ENCODE measurements at places on chromosomes 1 and 21. TPM values are rescaled to one million over a fixed set of nuclear protein-coding genes. Genes with fewer than 3 reads are reported as not detected.

TMEM240 gene
- 2.3 TPM for total RNA-seq

RHD gene
- not detected for total RNA-seq

CCDC30 gene
- total RNA-seq, result 13.5 TPM

ASCL5 gene
- not detected for total RNA-seq

OR2L5 gene
- total RNA-seq, result not detected

GPR89A gene
- total RNA-seq, result 16.7 TPM

TDRD5 gene
- 0.18 TPM for total RNA-seq

MLLT11 gene
- total RNA-seq, result 1.2 TPM

CCDC17 gene
- total RNA-seq, result 24.0 TPM

GORAB gene
- total RNA-seq, result 17.3 TPM

MACF1 gene
- total RNA-seq, result 357 TPM

DOP1B gene
- 14.4 TPM for total RNA-seq

KCNC4 gene
- total RNA-seq, result 9.2 TPM

TTC22 gene
- 6.6 TPM for total RNA-seq

AMY1B gene
- 4.3 TPM for total RNA-seq

FAAH gene
- 33.4 TPM for total RNA-seq

TFF2 gene
- not detected for total RNA-seq

ALX3 gene
- total RNA-seq, result not detected

NES gene
- 57.4 TPM for total RNA-seq

MUTYH gene
- 16.8 TPM for total RNA-seq

PRR9 gene
- total RNA-seq, result not detected

MAP1LC3C gene
- 3.5 TPM for total RNA-seq

SHISA4 gene
- 7.2 TPM for total RNA-seq

RIPPLY3 gene
- total RNA-seq, result 2.1 TPM

FAM177B gene
- not detected for total RNA-seq

GBP5 gene
- total RNA-seq, result 7.1 TPM

KCNJ15 gene
- total RNA-seq, result 79.1 TPM

STPG1 gene
- total RNA-seq, result 13.5 TPM

MYOG gene
- not detected for total RNA-seq

DNAJC28 gene
- total RNA-seq, result 1.3 TPM

LRRC71 gene
- total RNA-seq, result 17.2 TPM
